ENCODE measurements at places on chromosomes 16 and 17. TPM values are rescaled to one million over a fixed set of nuclear protein-coding genes. Genes with fewer than 3 reads are reported as not detected.

GRCh38 chr17:19238167-19238505, 970 bp downstream of the EPN2 start:
- no peak for DNase-seq

DNA sequence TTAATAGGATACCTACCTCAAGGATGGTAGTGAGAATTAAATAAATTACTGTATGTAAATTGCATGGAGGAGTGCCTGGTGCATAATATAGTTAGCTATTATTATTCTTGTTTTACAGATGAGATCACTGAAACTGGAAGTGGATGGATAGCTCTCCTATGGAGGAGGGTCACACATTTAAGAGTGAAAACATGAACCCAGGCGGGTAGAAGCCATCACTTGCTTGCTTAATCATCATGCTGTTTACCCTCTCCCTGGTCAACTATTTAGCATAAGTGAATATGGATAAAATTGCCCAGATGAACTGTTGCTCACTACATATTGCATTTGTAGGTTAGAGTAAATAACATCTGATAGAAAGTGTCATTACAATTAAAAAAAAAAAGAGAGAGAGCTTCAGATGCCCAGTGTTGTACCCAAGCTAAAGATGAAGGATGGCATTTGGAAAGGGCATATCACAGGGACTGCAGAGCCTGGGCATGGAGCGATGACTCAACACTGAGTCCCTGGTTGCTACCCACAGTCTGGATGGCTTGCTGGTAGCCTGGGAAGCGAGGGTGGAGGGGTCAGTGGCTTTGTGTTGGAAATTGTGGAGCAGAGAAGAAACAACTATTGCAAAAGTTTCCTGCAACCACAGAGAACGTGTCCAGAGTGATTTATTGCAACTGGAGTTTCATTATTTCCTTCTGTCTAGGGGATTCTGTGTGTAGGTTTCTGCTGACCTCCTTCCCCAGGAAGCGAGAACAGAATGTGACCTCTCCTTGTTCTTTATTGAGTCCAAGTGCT, 414.4 kb downstream of the SHISA9 start:
- DNase-seq, result no peak

- no peak for DNase-seq
Observed at GRCh38 chr17:41539979-41540701, 12.0 kb upstream of the KRT19 start.

- no peak for DNase-seq
Observed at GRCh38 chr16:78381060-78381459, 281.6 kb downstream of the WWOX start.

The RAB37 gene
- 8.2 TPM for total RNA-seq

The SEPTIN12 gene
- total RNA-seq, result not detected

GRCh38 chr17:36600936-36601302, 464 bp upstream of the MRM1 start:
- DNase-seq, result no peak

Data from HCT116 (cell line).